ENCODE measurements at places on chromosomes 6 and 20. TPM values are rescaled to one million over a fixed set of nuclear protein-coding genes. Genes with fewer than 3 reads are reported as not detected.

GRCh38 chr20:35434085-35435005, 3.7 kb downstream of the GDF5 start:
- H3K27me3 ChIP-seq, result no peaks in the 10 kb centered on the region
- DNase-seq, result no peak
- H3K27ac ChIP-seq, result no peak overlapping the region

DNA sequence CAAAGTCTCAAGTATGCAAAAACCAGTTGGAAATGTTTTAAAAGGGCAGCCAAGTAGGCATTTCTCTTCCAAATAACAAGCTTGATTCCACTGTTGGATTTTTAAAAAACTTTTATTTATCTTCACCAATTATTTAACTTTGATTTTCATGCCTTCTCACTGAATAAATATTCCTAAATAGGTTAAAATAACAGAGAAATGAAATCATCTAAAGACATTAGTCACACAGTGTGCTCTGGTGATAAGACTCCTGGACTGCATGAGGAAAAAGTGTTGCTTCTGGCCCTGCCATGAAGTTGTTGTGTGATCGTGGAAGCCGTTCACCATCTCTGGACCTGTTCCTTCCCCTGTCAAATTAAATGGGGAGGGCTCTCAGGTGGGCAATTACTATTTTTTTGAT, 33.8 kb upstream of the IGF2R start:
- no peak for DNase-seq
- no peak overlapping the region for H3K4me3 ChIP-seq
- H3K36me3 ChIP-seq, result no peaks in the 10 kb centered on the region

GRCh38 chr6:99467509-99468106, 42.5 kb upstream of the PNISR start:
- no peaks in the 10 kb centered on the region for H3K4me1 ChIP-seq
- peaks cover 6% of the 10 kb centered on the region for H3K36me3 ChIP-seq
- H3K27me3 ChIP-seq, result no peaks in the 10 kb centered on the region
- no peak for DNase-seq
- no peak overlapping the region for H3K4me3 ChIP-seq

SIRPG gene
- 28.0 TPM for total RNA-seq

TAAR9 gene
- not detected for total RNA-seq

CASP8AP2 gene
- total RNA-seq, result 17.3 TPM

GRCh38 chr6:130775411-130776012, 51.7 kb upstream of the SMLR1 start:
- no peak overlapping the region for H3K4me3 ChIP-seq
- no peaks in the 10 kb centered on the region for H3K36me3 ChIP-seq
- H3K27ac ChIP-seq, result no peak overlapping the region
- no peak for DNase-seq
- no peaks in the 10 kb centered on the region for H3K4me1 ChIP-seq
- H3K27me3 ChIP-seq, result no peaks in the 10 kb centered on the region

GLP1R gene
- not detected for total RNA-seq

Data from CD4-positive, alpha-beta T cell (primary cell).